ENCODE measurements at places on chromosomes 13 and 19.

DNA sequence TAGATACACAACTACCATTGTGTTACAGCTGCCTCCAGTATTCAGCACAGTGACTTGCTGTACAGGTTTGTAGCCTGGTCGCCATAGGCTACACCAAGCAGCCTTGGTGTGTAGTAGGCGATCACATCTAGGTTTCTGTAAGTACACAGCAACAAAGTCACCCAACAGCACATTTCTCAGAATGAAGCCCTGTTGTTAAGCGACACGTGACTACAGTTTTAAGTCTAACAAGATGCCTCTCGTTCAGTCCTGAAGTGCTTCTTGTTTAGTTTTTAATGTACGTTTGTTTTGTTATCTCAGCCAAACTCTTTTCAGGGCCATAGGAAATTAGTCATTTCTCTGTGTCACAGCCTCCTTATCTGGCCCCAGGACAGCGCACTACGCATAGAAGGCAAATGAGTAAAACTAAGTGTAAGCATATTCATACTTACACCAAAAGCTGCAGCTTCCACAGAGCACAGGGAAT, 50.0 kb upstream of the GPR183 start:
- no peak for DNase-seq

DNA sequence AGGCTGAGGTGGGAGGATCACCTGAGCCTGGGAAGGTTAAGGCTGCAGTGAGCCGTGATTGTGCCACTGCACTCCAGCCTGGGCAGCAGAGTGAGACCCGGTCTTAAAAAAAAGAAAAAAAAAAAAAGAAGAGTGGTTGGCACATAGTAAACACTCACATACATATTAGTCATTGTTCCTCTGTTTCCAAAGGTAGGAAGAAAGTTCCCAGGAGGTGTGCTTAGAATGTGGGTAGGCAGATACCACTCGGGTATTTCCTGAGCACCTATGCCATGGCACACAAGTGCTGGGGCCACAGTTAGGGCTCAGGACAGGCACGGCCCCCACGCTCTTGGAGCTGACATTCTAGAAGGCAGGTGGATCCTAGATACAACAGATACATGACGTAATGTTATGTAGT, 41.4 kb downstream of the SIPA1L3 start:
- no peak for DNase-seq

GRCh38 chr13:73667756-73668155, 466.4 kb downstream of the KLF12 start:
- no peak for DNase-seq

- no peak for DNase-seq
These were observed 81.9 kb upstream of the SLC15A1 start for GRCh38 chr13:98834254-98834960.

GRCh38 chr19:31546205-31546960, 197.1 kb upstream of the TSHZ3 start:
- DNase-seq = no peak

DNA sequence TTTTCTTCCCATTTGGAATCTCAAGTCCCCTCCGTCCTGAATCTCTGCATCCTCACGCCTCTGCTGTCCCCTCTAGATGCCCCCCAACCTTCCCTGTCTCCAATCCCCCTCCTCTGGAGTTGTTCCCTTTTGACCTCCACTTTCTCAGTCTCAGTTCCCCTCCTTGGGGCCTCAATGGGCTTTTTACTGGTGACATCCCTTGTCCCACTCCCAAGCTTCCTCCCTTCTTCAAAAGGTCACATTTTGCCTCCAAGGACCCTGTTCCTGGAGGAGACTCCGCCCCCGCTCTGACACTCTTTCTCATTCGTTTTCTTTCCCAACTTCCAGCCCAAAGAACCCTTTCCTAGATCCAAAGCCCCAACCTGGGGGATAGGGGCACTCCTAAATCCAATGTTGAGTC, 1.0 kb downstream of the AP2S1 start:
- peak; percentile 55 for DNase-seq

DNA sequence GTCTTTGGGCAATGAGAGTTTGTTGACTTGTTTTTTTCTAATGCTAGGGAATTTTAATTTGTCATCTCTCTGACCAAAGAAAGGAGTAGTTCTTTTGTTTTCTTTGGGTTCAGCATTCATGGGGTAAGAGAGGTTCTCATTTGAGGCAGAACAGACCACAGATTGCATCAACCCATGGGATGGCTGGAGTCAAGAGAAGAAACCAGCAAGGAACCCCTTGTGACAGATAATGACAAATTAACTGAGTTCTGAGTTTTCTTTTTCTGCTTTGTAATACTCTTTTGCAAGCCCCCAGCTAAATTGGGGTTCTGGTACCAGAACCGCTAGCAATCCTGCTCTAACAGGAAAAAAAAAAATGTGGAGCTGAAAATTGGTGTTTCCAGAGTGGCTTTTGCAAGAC, 864.1 kb downstream of the DIAPH3 start:
- DNase-seq = no peak

DNA sequence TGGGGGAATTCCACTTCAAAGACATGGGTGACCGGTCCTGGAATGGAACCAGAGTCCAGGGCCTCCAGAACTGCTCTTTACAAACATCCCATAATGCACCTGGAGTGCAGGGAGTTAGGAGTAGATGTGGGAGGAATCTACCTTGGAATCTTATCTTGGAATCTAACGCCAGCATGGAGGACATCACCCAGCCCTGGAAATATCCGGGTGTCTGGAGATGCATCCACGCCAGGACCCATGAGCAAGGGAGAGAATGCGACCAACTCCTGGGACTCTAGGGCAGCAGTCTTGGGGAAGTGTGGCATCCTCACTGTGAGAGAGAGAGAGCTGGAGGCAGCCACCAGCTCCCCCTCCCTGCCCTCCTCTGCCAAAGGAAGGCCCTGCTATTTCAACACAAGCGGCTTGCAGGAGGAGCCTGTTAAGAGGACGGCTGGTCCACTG, 211.8 kb downstream of the UQCRFS1 start:
- peak; percentile 20 for DNase-seq

- no peak for DNase-seq
These were observed 17.0 kb downstream of the SUGT1 start for GRCh38 chr13:52669677-52670076.

GRCh38 chr19:58228585-58229254, at the start of gene ZNF544:
Gene ZNF544, plus strand, starts transcription at chr19:58228914. Its CDS starts 15,110 bp downstream, at chr19:58244024.
- peak; percentile 88 for DNase-seq

GRCh38 chr13:51303063-51303552, 36.4 kb upstream of the SERPINE3 start:
- DNase-seq = no peak

DNA sequence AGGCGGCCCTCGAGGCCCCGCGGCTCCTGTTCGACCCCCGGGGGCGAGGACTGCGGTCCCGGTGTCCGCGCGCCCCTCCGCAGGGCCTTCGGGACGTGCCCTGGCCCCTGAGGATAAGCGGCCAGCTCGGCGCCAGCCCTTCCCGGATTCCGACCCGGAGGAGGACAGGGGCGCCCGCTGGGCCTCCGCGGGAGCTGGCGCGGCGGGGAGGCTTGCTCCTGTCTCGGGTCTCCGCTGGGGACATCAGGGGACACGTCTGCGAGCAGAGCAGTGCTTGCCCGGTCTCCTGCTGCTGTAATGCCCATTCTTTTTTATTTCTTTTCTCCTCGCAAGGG, 829 bp downstream of the B3GLCT start:
- DNase-seq = peak; percentile 53

- DNase-seq = no peak
These were observed 64.4 kb upstream of the FRY start for GRCh38 chr13:31967155-31967554.

DNA sequence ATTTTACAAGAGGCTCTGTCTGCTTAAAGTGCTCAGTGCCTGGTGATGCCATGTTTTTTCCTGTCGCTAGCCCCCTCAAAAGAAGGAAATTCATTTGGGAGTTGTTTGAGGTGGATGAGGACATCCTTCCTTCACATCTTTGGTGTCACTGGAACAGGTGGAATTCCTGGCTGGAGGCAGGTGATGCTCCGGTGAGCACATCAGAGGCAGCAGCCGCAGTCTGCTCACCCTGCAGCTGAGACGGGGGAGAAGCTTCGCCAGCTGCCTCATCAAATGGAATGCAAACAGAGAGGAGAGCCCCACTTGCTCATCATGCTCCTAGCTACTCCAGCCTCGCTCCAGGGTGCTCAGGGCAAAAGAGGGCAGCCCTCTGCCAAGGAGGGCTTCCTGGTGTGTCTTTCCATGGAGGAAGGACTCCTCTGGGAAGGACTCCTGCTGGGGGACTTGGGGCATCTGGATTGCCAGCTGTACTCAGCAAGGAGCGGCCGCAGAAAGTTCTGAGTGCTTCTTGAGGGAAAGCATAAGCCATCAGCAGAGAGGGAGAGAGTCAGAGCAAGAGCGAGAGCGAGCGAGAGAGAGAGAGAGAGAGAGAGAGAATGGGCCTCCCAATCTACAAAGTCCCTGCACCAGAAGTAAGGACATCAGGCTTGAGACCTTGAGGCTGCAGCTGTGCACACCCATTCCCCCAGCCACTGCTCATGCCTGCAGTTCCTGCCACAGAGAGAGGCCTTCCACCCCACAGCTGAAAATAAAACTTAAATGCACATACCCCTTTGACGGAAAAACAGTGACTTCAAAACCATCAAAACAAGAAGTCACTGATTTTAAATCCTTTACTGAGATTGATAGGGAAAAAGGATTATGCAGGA, 74.3 kb upstream of the UBL3 start:
- peak; percentile 54 for DNase-seq

GRCh38 chr19:47790398-47790814, 11.9 kb downstream of the SELENOW start:
- DNase-seq = peak; percentile 98

- DNase-seq = peak; percentile 76
These were observed 5.8 kb upstream of the TLE2 start for GRCh38 chr19:3034656-3035541.

- peak; percentile 41 for DNase-seq
These were observed 588 bp downstream of the DNASE2 start for GRCh38 chr19:12880551-12881171.

- peak; percentile 25 for DNase-seq
These were observed 54.1 kb downstream of the WDFY2 start for GRCh38 chr13:51638216-51638871.

DNA sequence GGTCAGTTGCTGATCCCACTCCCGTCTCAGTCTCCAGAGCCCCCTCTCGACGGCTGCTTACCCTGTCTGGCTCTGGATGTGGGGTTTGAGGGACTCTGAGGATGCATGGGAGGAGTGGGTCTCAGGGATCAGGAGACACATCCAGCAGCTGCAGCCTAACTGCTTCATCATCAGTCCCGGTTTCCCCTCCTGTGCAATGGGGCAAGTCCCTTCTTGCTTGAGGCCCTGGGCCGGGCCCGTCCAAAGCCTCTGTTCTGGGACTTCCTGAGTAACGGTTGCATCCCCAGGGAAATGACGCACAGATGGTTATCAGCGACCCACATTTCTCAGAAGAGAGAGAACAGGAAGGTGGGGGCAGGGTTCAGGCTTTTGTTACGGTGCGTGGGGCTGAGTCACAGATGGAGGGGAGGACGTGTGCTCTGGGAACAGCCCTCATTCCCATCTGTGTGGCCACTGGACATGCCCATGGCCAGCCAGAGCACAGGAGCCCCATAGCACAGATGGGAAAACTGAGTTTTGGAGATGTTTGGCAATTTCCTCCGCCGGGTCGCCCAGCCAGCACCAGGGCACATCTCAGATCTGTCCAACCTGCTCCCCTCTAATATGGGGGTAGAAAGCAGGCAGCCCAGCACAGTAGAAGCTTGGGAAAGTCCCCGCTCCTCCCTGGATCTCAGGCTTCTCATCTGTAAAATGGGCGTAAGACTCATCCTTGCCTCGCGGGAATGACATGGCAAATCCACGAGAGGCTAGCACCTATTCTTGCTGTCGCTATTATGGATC, 19.3 kb downstream of the GNA15 start:
- peak; percentile 74 for DNase-seq

- DNase-seq = peak; percentile 38
These were observed 706 bp downstream of the P2RY11 start for GRCh38 chr19:10112037-10112761.

GRCh38 chr19:17627161-17627560, 61.0 kb downstream of the UNC13A start:
- DNase-seq = no peak

- DNase-seq = peak; percentile 57
These were observed 7.0 kb upstream of the ZNF444 start for GRCh38 chr19:56133858-56134653.

DNA sequence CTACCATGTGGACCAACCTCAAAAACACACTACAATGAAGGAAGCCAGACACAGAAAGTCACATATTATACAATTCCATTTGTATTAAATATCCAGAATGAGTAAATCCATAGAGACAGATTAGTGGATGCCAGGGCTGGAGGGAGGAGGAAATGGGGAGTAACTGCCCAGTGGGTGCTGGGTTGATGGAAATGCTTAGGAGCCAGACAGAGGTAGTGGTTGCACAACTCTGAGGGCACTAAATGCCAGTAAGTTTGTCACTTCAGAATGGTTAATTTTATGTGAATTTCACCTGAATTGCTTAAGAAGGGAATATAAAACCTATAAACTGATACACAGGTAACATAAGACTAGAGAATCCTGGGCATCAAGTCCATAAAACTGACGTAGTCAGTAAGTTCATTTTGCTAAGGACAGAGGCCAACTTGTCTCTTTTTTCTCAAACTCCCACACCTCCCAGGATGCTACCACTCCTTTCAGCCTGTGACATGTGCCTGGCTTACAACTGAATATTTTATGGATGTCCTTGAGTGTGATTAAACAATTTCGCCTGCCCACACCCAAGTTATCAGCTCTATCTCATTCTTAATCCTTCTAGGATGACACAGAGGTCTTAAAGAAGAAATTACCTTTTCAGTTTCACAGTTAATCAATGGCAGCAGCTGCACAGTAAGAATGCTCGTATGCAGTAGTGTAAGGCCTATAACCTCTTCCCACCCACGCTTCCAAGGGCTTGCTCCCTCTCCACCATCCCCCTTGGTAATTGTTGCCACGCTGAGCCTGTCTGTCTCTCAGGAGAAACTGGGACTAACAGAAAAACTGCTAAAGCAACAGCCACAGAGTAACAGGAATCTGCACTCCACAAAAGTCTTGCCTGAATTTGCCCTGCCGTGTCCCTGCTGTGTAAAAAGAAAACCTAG, 5.9 kb upstream of the MLNR start:
- no peak for DNase-seq

DNA sequence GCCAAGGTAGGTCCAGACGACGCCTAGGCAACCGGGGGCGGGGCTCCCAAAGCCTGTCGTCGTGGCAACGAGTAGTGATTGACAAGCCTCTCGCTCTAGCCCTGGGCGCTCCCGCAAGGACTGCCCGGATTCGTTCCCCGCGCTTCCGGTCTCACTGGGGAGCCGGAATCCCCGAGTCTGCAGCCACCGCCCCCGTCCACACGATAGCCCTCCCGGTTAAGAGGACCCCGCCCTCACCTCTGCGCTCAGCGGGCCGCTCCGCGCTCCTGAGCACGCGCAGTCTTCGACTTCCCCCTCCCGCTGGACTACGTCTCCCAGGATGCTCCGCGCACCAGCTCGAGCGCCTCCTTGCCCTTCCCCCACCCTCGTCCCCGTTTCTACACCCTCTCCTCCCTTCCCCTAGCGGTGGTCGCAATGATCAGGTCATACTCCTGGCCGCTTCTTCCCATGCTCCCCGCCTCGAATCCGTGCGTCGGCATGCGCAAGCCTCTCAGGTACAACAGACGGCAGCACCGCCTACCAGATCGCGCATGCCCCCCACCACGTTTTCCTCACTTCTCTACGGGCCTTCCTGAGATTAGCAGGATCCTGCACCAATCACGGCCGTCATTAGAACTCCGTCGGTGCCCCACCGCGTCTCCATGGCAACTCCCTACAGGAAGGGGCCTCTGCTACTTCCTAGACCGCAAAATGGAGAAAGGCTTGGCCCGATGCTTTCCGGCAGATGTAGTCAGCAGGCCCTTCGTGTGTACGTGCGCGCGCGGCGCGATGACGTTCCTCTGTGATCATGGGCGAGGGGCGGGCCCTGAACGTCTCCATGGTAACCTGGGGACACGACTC, at the start of gene MZF1:
TSS of gene MZF1 (minus strand) at position 518 of the 840 bp plus-strand sequence. CDS start 1,946 bp downstream, outside the sequence.
- DNase-seq = peak; percentile 100

GRCh38 chr19:29834991-29835846, 23.4 kb downstream of the CCNE1 start:
- no peak for DNase-seq

Measured in mesendoderm (in vitro differentiated cells).